CD4-positive, alpha-beta T cell treated with Interleukin-4 for 1 hour (primary cell): ENCODE measurements at places on chromosomes 1 and 21.
A peak's percentile ranks its signal among the peaks of the same experiment; 100 is the strongest.

- DNase-seq, result peak; percentile 14
These were observed at the start of gene AGPAT3 for GRCh38 chr21:43864962-43865539. Gene AGPAT3, plus strand, starts transcription at chr21:43865223. Its CDS starts 94,459 bp downstream, at chr21:43959682.

DNA sequence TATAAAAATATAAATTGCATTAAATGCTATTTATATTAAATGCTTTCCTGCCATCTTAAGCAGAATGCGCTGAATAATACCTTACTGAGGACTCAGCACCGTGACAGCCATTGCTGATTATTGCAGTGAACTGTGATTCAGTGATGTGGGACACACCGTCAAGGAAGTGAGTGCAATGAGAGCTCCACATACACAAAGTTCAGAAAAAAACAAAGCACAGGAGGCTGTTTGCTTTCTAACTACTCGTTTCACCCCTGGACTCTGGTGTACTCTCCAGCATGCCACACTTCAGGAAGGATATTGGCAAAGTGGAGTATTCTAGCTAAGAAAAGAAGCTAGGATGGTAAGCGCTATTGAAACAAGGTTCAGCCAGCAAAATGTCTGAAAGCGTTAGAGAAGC, 57.4 kb upstream of the CXADR start:
- DNase-seq, result no peak

DNA sequence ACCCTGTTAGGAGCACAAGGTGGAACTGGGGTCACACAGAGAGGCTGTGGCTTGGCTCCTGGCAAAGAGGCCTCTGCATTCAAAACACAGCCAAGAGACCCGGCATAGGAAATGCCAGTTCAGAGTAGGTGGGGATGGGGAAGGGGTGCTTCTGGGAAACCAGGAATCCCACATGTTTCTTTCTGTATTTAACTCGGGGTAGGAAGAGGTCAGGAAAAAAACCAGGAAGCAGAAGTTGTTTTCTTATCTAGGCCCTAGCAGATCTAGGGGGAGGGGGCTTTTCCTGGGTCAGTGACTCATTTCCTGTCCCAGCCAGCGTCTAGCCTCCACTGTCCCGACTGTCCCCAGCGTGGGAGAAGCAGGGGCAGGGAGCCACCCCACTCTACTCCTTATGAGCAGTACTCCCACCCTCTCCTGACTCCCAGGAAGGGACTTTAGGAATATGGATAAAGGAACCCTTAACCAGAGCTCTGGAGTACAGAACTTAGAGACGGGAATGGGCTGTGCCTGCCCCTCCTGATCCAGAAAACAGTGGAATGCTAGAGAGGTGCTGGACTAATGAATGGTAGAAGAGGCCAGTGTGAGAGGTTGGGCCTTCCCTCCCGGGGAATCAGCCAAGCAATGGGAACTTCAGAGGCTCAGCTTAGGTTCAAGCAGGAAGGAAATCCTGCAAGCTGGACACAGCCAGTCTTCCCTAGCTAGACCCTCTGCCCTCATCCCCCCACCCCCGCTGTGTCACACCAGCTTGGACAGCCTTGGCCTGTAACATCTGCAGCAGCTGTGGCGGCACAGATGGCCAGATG, 5.7 kb downstream of the FHL3 start:
- peak; percentile 43 for DNase-seq

DNA sequence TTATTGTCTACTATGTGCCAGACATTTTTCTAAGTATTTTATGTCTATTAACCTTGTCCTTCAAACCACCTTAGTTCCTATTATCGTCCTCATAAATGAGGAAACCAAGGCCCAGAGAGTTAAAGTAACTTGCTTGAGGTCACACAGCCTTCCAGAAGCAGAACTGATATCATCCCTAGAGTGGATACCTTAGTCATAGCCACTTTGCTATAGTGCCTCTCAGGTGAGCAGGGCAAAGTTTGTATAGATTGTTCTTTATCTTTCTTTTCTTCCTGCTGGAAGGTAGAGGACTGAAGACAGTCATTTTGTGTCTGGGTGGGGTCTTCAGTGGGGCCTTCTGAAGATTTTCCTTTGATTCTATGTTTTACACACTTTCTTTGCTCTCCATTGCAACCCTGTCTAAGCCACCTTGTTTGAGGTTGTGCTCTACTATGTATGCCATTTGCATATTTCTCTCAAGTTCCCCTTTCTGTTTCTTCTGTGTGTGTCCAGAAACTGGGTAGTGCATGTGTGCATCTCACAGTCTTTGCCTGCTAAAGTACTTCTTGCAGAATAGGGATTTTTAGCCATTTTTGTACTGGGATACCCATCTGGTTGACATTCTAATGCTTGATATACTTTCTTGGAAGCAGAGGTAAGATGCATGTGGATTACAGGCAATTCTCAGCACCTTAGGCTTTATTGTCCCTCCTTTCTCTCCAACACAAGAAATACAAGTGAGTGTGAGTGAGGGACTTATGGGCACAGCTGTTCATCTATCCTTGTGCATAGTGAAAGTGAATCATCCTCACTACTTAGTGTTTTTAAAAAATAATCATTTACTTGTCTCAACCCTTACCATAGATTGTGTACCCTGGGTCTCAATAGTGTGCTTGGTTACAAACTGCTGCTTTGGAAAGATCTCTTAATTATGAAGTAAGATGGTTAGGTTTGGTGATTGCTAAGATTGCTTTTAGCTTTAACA, 207.6 kb upstream of the HMCN1 start:
- DNase-seq, result no peak

- no peak for DNase-seq
These were observed 21.4 kb downstream of the RPS6KA1 start for GRCh38 chr1:26550946-26551345.

DNA sequence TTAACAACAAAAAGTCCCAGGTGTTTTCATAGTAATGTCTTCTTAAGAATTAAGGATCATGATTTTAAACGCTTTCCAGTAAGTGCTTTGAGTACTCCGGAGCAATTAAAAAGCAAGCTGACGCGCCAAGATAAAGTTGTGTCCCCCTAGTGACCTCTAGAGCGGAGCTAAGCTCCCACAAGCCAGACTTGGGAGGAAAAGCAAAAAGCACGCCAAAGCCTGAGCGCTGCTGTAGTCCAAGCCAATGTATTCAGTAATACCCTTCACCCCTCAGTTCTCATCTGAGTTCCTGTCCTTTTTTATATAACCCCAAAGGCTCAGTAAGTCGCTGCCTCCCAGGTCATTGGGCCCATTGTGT, 3.5 kb upstream of the SLC44A5 start:
- DNase-seq, result no peak

GRCh38 chr1:227489572-227489971, 73.8 kb upstream of the ZNF678 start:
- DNase-seq, result no peak

DNA sequence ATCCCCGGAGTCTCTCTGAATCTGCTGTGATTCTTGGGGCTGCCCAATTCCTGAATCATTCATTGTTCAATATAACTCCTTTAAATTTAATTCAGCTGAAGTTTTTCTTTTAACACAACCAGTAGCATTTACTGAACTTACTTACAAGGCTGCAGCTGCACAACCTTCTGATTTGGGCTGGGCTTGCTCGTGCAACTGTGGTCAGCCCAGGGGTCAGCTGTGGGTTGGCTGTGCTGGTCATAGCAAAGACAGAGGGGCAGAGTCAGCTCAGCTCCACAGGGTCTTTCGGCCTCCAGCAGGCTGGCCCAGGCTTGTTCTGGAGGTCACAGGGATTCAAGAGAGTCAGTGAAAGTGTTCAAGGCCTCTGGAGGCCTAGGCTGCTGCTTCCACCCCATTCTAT, 186.1 kb downstream of the MATN1 start:
- no peak for DNase-seq

DNA sequence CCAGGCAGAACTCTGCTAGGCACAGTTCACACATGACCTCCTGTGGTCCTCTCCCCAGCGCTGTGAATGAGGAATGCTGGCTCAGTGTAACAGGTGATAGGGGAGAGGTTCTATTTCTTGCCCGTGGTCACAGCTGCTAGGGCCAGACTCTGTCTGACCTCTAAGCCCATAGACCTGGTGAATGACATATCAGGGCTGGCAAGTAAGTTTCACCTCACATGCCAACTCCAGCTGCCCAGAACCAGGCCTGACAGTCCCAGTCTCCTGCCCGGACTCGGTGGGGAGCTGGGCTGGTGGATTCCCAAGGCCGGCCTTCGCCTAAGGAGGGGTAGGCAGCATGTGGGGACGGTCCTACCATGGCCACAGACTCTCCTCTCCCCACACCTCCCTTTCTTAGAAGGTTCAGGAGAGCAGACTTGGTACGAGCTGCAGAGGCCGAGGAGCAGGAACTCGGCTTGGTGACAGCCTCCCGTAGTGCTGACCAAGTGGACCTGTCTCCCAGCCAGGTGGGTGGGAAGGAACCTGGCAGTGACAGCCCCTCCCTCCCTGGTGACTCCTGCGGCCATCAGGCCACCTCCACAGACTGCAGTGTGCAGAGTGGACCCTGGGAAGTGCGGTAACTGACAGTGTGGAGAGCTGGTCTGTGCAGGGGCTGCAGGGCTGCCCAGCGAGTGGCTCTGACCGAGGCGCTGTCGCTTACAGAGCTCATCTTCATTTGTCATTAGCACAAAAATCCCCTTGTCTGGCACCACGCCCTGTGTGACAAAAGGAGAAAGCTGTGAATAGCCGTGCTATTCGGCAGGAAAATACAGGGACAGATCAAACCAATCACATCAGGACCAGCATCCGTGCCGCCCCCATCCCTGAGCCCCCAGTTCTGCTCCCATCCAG, 74.6 kb downstream of the SCCPDH start:
- DNase-seq, result no peak

DNA sequence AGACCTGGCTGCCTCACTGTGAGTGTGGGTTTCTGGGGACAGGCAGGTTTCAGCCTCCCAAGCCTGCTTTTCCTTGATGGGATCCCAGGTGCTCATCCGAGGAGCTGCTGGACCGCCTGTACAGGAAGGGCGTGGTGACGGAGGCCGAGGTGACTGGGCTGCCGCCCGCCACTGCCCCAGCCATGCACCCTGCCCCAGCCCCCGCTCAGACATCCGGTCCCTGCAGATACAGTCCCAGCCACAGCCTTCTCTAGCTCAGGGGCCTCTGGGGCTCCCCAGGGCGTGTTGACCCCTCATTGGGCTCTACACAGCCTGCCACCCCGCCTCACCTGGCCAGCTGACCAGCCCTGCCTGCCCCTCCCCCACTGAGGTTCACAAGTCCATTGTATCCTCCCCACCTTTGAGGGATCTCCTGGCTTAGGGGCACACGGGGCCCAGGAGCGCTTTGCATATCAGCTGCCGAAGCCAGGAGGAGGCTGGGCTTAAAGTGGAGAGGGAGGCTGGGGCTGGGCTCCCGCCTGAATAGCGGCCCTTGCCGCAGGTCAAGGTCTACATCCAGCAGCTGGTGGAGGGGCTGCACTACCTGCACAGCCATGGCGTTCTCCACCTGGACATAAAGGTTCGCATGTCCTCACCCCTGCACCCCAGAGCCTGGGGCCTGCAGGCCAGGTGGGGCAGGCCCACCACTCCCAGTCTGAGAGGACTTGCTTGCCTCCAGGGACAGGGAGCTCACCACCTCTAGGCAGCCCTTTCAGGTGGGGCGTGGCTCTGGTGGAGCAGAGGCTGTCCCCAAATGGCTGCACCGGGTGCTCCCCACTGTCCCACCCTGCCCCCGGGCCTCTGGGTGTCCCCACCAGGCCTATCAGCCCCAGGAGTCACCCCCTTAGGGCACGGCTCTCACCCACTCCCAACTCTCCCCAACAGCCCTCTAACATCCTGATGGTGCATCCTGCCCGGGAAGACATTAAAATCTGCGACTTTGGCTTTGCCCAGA, 38.5 kb downstream of the TRIM11 start:
- DNase-seq, result no peak

- DNase-seq, result no peak
These were observed 98.5 kb downstream of the GALNT2 start for GRCh38 chr1:230165536-230165935.

GRCh38 chr1:28173151-28173979, 3.1 kb downstream of the PTAFR start:
- DNase-seq, result peak; percentile 53

- DNase-seq, result no peak
These were observed 54.9 kb downstream of the TM2D1 start for GRCh38 chr1:61670016-61670415.

DNA sequence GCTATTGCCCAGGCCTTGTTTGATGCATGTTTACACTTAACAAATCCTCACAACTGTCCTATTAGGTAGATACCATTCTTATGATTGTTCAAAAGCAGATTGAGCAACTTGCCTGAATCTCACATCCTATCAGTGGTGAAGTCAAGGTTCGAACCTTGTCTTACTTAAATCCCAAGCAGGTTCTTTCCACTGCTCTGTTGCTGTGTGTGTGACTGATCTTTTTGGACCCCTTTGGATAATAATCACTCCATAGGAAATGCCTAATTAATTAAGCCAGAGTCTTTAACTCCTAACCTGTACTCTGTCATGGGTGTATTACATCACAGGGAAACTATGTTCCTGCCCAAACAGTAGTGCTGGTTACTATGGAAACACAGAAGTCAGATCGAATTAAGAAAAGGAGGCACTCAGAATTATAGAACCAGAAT, 84.2 kb downstream of the SPATA46 start:
- no peak for DNase-seq

- DNase-seq, result no peak
These were observed 1.9 kb downstream of the WDR26 start for GRCh38 chr1:224432672-224433040.

- DNase-seq, result no peak
These were observed 22.3 kb upstream of the SARS1 start for GRCh38 chr1:109191377-109191776.

DNA sequence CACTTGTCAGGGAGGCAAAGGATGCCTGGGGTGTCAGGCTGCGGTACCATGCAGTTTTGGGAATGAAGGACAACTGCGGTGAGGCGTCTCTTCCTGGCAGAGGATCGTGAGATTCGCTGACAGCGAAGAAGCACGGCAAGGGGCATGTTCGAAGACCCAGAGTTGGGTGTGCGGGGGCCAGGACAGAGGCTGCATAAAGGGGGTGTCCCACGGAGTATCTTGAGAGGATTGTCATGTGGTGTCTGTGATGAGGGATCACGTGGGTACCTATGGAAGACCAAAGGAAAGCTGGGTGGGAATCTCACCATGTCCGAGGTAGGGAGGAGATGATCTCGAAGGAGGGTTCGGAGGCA, 372 bp downstream of the SLC25A44 start:
- DNase-seq, result no peak

- no peak for DNase-seq
These were observed 215.8 kb upstream of the ZRANB2 start for GRCh38 chr1:71296551-71297134.

GRCh38 chr1:160711602-160712311, at the start of gene CD48:
Gene CD48, minus strand, starts transcription at chr1:160711822. Its CDS starts 59 bp downstream, at chr1:160711763.
- peak; percentile 61 for DNase-seq

DNA sequence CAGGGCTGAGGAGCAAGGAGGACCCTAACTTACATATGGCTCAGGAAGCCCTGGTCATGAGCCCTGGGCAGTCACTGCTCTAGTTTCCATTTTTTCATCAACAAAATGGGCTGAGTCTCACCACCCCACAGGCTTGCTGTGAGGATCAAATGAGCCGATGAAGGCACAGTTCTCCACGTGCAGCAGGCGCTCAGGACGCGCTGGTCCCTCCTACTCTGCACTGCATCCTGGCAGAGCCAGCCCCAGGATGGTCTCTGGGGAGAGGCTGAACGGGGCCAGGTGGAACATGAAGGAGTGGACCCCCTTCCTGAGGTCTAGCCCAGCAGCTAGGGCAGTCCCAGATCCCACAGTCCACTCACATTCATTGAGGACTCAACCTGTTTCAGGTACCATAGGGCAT, 349.3 kb downstream of the PTPRU start:
- no peak for DNase-seq

GRCh38 chr1:180584869-180585268, 26.1 kb downstream of the OVAAL start:
- DNase-seq, result no peak

GRCh38 chr1:90513956-90514355, 203.1 kb downstream of the BARHL2 start:
- no peak for DNase-seq

GRCh38 chr1:1954831-1955441, 35.9 kb upstream of the TMEM52 start:
- DNase-seq, result peak; percentile 2
